AG04450 (cell line): ENCODE measurements at places on chromosomes 16 and 17.

GRCh38 chr16:50247123-50247905 is 19.0 kb upstream of the ADCY7 start:
- no peak for DNase-seq

- no peak for DNase-seq
Observed at GRCh38 chr17:20071824-20072691, 62.9 kb downstream of the SPECC1 start.

GRCh38 chr17:62094175-62094574 is 29.1 kb upstream of the MED13 start:
- no peak for DNase-seq

DNA sequence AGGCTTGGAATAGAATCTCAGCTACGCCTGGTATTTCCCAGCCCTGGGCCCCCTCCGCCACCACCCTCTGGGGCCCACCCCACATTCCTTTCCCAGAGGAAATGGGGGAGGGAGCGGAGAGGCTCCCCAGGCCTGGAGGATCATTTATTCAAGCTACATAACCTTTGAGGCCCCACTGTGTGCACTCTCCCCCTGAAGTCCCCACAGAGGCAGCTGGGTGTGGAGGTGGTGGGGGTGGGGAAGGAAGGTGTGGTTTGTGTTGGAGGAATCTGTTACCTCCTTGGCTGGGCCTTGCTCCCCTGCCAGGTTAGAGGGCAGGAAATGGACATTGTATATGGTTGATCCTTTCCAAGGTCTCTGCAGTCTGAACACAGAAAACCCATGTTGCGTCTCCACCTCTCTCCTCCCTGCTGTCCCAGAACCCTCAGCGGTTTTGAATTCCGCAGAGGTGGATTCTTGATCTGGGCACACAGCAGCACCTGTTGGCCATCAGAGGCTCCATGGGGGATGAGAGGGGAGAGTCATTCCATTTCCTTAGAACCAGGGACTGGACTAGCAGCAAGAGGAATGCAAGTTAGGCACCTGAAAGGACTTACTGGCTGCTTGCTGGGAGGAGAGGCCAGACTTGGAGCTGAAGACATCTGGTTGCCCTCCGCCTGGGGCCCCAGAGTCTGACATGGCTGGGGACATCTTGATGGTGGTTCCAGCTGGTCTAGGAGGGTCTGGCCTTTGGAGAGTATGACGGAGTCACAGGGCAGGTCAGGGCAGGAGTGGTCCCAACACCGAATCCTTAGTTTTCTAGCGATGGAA is 23.0 kb downstream of the ARHGAP23 start:
- no peak for DNase-seq

- no peak for DNase-seq
Observed at GRCh38 chr17:77563439-77564102, 394.9 kb upstream of the TNRC6C start.

GRCh38 chr16:31529937-31530312 is 2.2 kb downstream of the AHSP start:
- DNase-seq: no peak

GRCh38 chr16:88408561-88409142 is 25.9 kb downstream of the ZNF469 start:
- no peak for DNase-seq

- no peak for DNase-seq
Observed at GRCh38 chr17:13537167-13537731, 64.5 kb downstream of the HS3ST3A1 start.

GRCh38 chr17:55883149-55883548 is 132.3 kb downstream of the PCTP start:
- DNase-seq: no peak

GRCh38 chr17:82587234-82588086 is 60.8 kb downstream of the WDR45B start:
- DNase-seq: no peak

- no peak for DNase-seq
Observed at GRCh38 chr16:11312718-11313492, 31.8 kb upstream of the PRM1 start.

DNA sequence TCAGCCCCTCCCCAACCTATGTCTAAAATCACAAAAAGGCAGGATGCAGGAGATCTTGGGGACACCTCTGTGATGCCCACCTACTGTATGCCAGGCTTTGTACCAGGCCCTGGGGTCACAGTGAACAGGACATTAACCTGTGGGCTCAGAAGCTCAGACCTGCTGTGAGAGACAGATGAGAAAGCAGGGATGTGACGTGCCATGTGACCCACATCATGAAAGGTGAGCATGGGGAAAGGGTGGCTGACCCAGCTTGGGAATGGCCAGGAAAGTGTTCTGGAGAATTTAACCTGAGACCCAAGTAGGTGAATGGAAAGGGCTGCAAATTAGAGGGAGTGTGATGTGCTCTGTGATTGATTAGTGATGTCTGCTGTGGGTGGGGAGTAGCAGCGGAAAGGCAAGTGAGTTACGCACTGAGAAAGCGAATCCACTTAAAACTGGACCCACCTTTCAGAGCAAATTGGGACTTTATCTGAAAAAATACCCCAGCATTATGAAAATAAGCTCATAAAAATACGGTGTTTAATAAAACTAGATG is 132.2 kb downstream of the IRF8 start:
- no peak for DNase-seq

DNA sequence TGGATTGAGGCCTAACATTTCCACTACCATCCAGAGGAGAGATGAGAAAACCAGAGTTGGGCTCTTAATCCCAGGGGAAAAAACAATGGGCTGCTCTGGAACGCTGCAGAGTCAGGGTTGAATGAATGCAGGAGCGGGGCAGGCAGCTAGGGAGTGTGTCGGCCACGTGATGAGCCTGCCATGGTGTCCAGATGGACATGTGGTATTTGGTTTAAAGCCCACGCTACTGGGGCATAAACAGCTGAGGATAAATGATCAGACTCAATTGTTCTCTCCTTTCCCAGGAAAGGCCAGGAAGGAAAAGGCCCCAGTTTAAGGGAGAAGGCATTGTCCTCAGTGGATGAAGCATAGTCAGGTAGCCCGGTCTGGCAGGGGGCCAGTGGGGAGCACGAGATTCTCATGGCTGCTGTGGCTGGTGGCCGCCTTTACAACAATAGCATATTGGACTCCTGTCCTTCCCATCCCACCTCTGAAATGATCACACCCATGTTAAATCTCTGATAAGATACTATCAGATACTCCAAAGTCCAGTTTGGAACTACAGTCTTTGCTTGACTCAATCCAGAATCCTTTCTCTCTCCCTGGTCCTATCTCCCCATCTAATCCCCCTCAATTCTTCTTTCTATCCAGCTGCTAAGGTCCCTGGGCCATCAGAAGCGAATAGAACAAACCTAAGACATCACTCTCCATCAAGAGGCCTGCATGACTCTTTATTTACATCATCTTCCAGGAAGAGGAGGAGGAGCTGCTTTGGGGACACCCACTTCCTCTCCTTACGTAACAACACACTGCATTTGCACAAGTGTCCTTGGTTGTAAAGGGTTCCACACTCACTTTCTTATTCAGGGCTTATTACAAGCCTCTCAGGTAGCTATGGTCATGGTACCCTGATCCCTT is 20.4 kb downstream of the CA4 start:
- no peak for DNase-seq

DNA sequence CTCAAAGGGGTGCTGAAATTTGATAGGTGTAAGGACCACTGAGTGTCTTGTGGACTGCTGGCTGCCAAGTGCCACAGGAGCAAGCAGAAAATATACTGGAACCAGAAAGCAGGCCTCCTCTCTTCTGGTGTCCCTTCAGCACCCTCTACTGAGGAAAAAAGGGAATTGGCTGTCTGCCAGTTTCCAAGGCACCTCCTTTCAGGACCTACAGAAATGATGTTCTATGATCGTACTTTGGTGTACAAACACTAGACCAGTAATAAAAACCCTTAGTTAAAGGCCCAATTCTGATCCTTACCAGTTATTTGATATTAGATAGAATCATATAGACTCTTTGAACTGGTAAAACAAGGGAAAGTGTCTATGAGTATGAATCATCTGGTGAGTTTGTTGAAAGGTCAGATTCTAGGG is 35.8 kb upstream of the BCAS3 start:
- peak; percentile 53 for DNase-seq

GRCh38 chr17:28240688-28241340 is 78.2 kb upstream of the TMEM97 start:
- DNase-seq: no peak

- no peak for DNase-seq
Observed at GRCh38 chr16:11580451-11581086, 6.2 kb downstream of the LITAF start.

DNA sequence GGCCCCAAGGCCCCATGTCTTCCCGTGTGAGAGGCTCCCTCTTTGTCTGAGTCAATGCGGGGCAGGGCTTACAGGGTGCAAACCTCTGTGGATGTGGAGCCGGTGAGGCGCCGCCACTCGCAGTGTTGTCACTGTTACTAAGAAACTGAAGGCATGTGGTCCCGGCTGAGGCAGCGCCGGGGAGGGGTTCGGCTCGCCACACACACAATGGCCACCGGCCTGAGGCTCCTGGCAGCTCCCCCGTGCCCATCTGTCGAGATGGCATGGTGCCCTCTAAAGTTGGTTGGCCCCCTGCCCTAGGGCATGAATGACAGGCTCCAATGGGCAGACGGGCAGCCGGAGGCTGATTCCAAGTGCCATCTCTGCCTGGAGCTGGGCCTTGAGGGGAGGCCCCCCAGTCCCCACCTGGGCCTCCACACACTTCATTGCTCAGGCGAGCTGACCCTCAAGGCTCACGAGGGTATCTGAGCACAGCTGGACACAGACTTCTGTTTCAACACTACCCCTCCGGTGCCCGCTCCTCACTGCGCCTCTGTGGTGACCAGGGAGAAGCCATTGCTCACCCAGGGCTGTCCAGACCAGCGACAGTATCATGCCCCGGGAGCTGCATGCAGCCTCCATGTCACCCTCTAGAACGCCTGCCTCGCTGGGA is 137.2 kb downstream of the C16orf78 start:
- no peak for DNase-seq

GRCh38 chr17:27318228-27318627 is 24.3 kb downstream of the WSB1 start:
- DNase-seq: no peak

DNA sequence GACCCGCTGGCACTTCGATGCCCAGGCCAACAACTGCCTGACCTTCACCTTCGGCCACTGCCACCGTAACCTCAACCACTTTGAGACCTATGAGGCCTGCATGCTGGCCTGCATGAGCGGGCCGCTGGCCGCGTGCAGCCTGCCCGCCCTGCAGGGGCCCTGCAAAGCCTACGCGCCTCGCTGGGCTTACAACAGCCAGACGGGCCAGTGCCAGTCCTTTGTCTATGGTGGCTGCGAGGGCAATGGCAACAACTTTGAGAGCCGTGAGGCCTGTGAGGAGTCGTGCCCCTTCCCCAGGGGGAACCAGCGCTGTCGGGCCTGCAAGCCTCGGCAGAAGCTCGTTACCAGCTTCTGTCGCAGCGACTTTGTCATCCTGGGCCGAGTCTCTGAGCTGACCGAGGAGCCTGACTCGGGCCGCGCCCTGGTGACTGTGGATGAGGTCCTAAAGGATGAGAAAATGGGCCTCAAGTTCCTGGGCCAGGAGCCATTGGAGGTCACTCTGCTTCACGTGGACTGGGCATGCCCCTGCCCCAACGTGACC is 5.0 kb downstream of the WFIKKN2 start:
- DNase-seq: no peak

DNA sequence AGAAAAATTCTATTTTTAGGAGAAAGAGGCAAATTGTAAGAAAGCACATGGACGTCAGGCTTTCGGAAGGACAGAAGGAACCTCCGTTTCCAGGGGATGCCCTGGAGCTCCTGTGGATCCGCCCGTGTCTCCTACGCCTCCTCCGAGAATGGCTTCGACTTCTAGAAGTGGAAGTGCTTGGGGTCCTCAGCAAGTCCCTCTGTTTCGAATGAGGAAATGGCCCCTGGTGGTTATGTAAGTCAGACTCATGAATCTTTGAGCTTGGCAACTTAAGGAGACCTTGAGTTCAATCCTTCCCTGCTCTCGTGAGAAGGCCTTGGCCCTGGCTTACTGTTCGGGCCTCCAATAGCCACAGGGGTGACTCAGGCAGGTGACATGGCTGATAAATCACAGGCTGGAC is 38.9 kb downstream of the COX4I1 start:
- DNase-seq: no peak

DNA sequence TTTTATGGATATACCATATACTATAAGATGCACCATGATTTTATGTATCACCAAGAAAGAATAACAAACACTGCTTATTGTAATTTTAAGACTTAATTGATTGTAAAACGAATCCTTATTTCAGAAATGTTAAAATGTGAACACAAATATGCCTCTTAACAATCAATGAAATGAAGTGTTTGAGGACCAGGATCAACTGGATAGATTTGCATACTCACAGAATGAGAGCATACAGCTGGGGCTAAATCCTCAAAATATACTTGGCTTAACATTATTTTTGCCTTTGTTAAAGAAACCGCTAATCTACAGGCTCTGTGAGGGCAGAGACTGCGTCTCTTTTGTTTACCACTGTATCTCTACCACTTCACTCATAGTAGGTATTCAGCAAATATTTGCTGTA is 93.6 kb downstream of the SPACA3 start:
- DNase-seq: no peak

- DNase-seq: no peak
Observed at GRCh38 chr17:77693776-77694175, 264.7 kb upstream of the TNRC6C start.

DNA sequence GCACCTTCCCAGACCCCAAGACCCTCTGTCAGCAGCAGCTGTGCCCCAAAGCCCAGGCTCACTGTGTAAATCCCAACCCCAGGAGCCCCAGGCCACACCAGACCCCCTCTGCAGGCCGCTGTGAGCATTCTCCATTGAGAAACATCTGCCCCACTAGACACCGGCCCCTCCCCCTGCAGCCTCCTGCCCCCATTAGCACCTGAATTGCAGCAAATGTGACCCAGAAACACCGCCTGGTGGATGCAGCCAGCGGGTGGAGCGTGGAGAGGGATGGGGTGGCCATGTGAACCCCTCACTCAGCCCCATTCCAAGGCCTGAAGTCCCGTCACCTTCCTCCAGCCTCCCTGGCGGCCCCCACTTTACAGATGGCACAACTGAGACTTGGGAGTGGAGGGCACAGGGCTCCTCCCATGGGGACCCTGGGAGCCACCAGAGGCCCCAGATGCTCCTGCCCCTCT is 2.2 kb downstream of the UBALD1 start:
- no peak for DNase-seq

DNA sequence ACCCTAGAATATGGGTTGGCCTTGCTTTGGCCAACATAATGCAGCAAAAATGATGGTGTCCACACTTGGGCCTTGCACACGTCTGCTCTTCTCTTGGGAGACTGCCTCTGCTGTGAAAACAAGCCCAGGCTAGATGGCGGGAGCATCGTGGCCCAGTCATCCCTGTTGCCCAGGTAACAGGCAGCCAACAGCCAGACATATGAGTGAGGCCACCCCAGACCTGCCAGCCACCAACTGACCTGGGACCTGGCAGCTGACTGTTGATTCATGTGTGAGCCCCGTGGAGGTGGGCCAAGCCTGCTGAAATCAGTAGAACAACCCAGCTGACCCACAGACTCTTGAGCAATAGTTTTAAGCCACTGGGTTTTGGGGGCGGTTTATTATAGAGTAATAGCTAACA is 39.4 kb upstream of the CDH3 start:
- no peak for DNase-seq
